Natural killer cell treated with Interleukin-12 subunit alpha and Interleukin-12 subunit beta and Interleukin-15 and Interleukin-18, amount 100 ng/mL, for 72 hours (primary cell): ENCODE measurements at places on chromosomes 2 and 18.

DNA sequence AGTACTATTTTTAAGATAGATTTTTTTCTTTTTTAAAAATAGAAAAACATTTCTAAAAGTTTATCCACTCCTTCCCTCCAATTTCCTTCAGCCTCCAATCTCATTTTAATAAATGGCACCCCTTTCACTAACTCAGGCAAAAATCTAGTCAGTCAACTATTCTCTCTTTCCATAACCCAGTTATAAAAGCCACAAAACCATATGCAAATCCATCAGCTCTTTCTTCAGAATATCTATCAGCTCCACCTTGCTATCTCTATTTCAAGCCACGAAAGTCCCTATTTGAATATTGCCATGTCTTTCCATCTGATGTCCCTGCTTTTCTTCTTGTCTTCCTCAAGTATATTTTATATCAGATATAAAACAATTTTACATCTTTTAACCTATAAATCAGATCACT lies 397.1 kb downstream of the ERBB4 start:
- no peak for DNase-seq

DNA sequence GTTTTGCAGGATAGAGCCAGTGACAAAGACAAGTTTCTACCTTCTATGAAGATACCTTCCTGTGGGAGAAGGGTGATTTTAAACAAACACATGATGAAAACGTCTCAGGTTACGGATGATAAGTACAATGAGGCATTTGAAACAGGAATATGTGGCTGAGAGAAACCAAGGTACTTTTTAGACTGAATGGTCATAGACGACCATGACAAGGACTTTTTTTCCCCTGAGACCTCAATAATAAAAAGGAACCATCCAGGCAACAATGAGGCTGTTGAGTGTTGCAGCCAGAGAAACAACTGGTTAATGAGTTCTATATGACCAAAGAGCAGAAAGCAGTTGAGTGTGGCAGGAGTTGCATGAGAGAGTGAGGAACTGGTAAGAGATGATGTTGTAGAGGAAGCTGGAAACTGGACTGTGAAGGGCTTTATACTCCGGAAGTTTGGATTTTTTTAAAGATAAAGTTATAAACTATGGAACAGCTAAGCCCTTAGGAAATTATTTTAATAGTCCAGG lies 306.1 kb upstream of the CYRIA start:
- no peak for DNase-seq

GRCh38 chr2:146734042-146734820 lies 1110.6 kb upstream of the ACVR2A start:
- DNase-seq = no peak

- DNase-seq = no peak
These were observed 319.4 kb upstream of the KCNH7 start for GRCh38 chr2:163157891-163158496.

DNA sequence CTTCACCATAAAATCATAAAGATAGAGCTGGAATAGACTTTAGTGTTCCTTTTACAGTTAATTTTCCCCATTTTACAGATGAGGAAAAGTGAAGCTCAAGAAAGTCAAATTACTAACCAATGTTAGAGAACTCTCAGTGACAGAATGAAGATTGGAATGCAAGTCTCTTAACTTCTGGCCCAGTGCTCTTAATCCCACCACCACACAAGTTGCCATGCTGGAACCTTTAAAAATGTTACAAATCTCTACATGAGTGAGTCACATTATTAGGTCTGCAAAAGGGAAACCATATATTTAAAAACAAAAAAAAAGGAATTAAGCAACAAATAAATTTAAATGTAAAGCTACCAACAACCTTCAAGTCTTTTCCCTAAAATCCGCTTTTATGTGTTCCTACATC lies 3.5 kb downstream of the NCKAP1 start:
- DNase-seq = no peak

- no peak for DNase-seq
These were observed 428.6 kb upstream of the SYT4 start for GRCh38 chr18:43705850-43706249.

- no peak for DNase-seq
These were observed 111.3 kb downstream of the WDSUB1 start for GRCh38 chr2:159175182-159175581.

- DNase-seq = no peak
These were observed 42.2 kb downstream of the CYBRD1 start for GRCh38 chr2:171564463-171564862.

- DNase-seq = peak; percentile 65
These were observed 56.1 kb downstream of the SLC35F5 start for GRCh38 chr2:113700186-113700841.
